Bronchial epithelial cell (primary cell): ENCODE measurements at places on chromosomes 6 and 20. TPM values are rescaled to one million over a fixed set of nuclear protein-coding genes. Genes with fewer than 3 reads are reported as not detected.

TXLNB gene
- total RNA-seq = under 0.01 TPM in 1 of 2 replicates, not detected in the other

PPP1R3G gene
- total RNA-seq = 1.8 and 1.9 TPM in 2 replicates

COL19A1 gene
- total RNA-seq = not detected in 2 replicates

PABPC1L gene
- total RNA-seq = 17.1 and 24.2 TPM in 2 replicates

NKX2-4 gene
- not detected in 2 replicates for total RNA-seq

DNA sequence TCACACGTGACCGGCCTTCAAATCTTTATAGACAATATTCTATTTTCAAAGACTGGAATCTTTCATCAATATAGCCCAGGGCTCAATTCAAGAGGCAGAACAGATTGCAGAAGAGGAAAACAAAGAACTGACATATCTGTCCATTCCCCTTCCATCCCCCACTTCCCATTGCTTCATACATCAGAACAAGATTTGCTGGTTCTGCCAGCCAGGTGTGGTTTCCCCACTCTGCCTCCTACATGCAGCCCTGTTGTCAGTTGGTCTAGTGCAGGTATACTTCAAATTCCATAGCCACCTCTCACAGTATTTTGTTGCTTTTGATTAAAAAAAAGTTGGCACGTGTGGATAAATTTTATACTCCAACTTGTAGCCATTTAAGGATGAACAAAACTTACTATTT, 174.9 kb downstream of the CD109 start:
- DNase-seq = peak; percentile 86

GRCh38 chr20:51420805-51421204, 121.7 kb downstream of the NFATC2 start:
- DNase-seq = no peak

- DNase-seq = no peak
Observed at GRCh38 chr20:23242104-23242503, 108.5 kb upstream of the NXT1 start.

GRCh38 chr6:14834851-14835530, 410.9 kb upstream of the JARID2 start:
- DNase-seq = no peak

DNA sequence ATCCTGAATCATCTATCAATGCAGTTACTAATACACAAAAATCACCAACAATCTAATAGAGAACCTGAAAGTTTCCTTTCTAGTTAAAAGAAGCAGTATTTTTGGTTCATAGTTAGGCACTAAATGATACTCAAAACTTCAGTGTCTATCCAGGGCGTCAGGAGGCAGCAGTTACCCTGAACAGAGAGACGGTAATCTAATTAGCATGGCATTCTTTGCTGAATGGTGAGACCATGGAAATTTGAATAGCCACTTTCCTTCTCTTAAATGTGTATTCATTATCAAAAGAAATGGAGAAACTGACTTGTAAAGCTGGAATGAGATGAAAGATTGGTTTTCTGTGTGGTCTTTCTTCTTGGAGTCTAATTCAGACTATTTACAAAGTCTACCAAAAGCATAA, 146.6 kb upstream of the BMP5 start:
- no peak for DNase-seq

DNA sequence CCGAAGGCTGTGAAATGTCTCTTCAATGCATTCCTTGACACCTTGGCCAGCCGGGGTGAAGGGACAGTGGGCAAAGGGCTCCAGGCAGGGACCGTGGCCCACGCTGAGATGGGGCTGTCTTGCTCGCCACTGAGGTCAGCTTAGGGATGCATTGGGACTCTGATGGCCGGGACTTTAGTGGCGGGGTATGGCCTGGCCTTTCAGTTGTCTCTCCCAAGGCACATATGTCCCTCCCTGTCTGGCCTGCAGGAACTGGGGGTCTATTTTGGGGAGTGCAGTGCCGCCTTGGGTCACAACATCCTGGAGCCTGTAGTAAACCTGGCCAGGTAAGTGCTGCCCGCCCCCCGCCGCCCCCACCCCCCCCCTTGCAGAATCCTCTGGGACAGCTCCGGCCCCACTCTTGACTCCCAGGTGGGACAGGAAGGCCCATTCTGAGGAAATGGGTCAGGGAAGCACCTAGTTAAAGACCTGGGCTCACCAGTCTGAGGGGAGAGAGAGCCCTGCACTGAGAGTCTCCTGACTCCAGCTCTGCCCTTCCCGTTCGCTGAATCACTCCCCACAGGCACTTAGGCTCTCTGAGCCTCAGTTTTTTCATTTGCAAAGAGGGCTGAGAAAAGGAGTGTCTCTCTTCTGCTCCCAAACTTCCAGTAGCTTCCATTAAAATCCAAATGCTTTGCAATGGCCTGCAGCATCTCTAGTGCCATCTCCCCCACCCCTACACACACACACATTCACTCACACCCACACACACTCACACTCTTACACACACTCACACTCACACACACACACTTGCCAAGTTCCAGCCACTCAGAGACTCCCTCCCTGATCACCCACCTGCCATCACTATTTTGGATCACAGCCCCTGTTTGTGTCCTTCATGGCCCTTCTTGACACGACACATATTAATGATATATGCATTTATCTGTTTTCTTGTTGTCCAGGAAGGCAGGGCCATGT, 33.1 kb downstream of the RAB44 start:
- DNase-seq = peak; percentile 39

DNA sequence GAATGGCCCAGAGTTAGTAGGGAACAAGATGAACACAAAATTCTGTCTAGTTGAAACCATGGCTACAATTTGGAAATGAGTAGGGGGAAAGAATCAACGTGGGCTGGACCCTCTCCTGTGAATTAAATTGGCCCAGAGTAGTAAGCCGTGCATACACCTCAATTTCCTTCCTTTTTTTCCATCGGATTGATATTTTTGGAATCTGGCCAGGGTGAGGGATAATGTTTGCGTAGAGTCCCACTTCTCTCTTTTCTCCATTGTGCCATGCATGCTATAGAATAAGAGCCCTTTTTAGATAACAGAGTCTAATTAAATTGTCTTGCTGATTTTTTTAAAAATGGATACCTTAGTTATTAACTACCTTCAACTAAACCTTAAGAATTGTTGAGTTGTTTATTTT, 35.2 kb downstream of the XRN2 start:
- no peak for DNase-seq
